ENCODE measurements at places on chromosomes 3 and 15.

GRCh38 chr15:65796610-65797078 lies 4.6 kb upstream of the DENND4A start:
- DNase-seq: no peak

DNA sequence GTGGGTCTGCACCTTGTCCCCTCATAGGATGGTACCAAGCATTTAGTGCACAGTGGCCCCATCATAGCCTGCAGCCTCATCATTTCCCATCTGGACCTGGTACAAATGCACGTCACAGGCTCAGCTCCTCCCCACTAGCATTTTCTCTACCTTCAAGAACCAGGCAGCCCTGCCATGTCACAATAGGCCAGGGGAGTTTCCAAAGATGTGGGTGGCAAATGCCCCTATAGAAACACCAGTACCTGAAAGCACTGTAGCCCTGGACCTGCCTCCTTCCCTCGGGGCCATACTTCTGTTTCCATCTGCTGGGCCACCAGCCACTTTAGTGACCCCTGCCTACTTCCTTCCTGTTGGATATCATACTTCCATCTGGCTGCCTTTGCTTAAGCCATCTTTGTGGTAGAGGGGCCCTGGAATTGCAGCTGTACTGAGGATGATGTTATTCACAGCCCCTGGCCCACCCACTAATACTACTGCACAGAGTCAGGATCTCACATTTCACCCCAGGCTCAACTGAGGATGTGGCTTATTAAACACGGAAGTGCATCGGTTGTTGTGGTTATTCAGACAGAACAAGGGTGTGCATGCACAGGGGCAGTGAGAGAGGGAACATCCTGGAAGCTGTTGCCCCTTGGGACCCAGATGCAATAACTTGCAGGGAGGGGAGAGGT lies 3.8 kb downstream of the TCTA start:
- no peak for DNase-seq

DNA sequence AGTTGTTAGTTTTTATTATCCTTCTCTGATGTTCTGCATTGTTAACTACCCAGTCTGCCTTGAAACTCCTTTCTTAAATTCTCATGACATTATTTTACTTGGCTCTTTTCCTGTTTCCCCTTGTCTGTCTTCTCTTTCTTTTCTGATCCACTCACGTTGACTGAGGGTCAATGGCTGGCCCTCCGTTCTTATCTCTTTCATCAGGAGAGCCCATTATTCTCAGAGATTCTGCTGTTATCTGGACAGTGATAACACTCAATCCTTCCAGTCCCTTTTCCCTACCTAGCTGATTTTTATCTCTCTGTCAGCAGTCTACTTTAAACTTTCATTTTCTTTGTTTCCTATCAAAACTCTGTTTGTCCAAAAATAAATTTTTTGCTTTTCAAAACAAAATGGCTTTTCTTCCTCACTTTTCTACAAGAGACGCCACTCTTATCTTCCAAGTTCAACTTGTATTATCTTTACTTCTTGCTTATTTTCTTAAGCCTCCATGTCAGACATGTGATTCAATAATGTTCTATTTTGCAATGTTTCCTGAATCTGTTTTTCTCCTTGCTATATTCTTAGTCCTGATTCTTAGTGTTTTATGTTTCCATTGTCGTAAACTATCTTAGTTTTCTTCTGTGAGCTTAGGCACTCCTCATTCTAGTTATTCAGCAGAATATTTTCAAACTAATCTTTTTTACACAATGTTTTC lies 120.2 kb downstream of the NEDD4 start:
- no peak for DNase-seq

DNA sequence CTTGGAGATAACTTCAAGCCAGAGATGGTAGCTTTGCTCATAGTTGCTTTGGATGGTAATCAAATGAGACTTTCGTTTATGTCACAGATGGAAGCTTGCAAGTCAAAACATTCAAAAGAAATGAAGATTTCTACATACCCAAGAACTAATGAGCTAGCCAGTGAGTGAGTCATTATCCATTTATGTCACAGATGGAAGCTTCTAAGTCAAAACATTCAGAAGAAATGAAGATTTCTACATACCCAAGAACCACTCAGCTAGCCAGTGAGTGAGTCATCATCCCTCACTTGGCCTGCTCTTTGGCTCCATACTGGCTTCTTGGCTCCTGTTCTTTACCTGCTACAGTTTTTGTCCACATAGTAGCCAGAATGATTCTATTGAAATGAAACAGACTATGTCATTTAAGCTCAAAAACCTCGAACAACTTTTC lies 559.8 kb upstream of the CBLB start:
- DNase-seq: no peak

- no peak for DNase-seq
Measured at GRCh38 chr3:122918576-122919290, 108.8 kb downstream of the SEMA5B start.

DNA sequence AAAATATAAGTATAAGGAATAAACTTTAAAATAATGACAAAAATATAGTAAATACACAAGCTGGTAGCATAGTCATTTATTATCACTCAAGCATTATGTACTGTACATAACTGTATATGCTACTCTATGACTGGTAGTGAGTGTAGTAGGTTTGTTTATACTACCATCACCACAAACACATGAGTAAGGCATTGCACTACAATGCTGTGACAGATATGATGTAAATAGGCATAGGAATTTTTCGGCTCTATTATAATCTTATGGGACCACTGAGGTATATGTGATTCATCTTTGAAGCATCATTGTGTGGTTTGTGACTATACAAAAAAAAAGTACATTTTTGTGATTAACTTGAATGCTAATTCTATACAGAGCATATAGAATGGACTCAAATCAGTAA lies 35.3 kb upstream of the FBN1 start:
- no peak for DNase-seq

GRCh38 chr3:130783629-130784028 lies 37.0 kb upstream of the PIK3R4 start:
- no peak for DNase-seq

DNA sequence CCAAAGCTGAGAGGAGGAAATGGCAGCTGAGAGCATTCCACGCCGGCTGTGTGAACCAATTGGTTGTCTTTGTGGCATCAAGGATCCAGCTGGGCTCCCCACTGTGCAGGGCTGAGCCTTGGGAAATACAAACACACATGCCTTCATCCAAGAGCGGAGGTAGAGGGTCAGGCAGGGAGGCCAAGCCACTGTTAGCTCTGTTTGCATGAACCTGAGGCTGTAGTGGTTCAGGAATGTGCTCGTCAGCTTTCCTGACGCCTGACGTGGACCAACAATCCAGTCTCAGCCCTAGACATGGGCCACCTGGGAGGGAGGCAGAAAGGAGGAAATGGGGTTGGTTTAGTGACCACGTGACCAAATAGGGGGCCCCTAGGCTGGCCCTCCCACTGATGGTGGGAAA lies 276.9 kb downstream of the TLE3 start:
- DNase-seq: no peak

GRCh38 chr3:194034346-194035336 lies 101.3 kb upstream of the HES1 start:
- DNase-seq: no peak
